GOT3 (cell line): ENCODE measurements at places on chromosomes 6 and 20.

DNA sequence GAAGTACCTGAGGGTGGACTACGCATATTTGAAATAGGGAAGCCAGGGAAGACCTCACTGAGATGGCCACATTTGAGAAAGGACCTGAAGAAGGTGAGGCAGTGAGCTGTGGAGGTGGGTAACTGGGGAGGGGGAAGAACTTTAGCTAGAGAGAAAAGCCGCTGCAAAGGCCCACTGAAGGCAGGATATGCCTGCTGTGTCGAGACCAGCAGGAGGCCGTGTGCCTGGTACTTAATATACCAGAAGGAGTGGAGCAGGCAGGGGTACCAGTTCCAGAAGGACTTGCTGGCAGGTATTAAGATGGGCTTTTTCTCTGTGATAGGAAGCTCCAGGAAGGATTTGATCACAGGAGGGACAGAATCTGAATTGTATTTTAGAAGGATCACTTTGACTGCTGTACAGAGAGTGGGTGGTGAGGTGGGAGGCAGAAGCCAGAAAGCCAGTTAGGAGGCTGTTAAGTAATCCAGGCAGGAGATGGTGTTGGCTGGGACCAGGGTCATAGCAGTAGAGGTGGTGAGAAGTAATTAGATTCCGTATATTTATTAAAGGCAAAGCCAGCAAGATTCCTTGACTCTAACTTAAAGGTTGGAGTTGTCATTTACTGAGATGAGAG lies 54.2 kb upstream of the FANCE start:
- no peak for DNase-seq

DNA sequence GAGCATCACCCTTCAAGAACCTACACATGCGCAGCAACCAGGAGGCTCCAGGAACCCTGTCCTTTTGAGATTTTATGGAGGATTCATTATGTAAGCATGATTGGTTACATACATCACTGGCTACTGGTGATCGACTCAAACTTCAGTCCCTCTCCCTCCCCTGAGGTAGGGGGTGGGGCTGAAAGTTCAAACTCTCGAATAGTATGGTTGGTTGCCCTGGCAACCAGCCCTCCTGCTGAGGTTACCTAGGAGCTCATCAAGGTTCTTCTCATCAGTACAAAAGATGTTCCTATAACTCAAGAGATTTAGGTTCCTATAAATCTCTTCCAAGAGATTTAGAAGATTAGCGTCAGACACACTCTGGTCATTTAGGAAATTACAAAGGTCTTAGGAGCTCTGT lies 21.9 kb upstream of the ZSCAN9 start:
- no peak for DNase-seq

- no peak for DNase-seq
These were observed 24.1 kb upstream of the SERPINB1 start for GRCh38 chr6:2865694-2866151.

GRCh38 chr6:3227363-3228045 lies at the start of gene TUBB2B:
TUBB2B (minus strand) TSS chr6:3227653; CDS start chr6:3227543, 110 bp downstream.
- no peak for DNase-seq

DNA sequence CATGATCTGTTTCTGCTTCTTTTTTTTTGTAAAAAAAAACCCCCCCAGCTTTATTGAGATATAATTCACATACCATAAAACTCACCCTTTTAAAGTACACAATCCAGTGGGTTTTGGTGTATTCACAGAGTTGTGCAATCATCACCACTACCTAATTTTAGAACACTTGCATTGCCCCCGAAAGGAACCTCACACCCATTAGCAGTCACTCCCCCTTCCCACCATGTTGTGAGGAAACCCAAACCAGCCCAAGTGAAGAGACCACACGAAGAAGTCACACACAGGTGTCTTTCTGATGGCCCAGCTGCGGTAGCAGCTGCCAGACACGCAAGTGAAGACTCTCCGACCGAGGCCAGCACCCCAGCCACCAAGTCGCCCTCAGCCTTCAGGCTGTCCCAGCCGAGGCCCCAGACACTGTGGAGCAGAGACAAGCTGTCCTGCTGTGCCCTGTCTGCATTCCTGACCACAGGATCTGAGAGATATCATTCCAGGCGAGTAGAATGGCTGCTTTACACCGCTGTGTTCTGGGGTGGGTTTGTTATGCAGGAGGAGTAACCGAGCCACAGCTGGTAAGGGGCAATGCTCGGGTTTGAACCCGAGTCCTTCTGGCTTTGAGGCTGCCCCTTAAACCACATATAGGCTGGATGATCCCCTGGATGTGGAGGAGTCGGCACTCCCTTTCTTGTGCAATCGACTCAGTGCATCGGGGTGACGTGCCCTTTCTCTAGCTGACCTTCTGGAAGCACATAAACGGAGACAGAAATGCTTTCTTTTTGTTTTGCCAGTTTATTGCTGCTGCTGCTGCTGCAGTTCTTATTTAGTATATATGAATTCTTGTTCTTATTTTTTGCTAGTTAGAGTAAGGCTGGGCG lies 59.1 kb upstream of the PTPN1 start:
- DNase-seq: no peak

DNA sequence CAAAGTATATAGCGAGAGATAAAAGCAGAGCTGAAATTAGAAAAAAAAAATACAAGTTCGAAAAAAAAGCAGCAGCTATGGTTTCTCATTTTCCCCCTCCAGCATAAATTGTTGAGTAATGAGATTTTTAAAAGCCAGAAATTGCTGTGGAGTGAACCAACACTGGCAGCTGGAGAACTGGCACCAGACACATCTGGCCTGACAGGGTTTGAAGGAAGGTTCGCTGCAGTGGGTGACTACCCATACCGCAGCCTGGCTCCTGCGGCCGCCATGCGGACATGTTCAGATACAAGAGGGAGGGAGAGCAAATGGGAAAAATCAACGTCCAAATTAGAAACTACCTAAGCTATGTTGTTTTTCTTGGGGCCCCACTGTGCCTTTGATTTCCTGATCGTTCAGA lies 3.3 kb downstream of the APCDD1L start:
- DNase-seq: no peak

- DNase-seq: no peak
These were observed 82.0 kb downstream of the RNGTT start for GRCh38 chr6:88881451-88881850.

- no peak for DNase-seq
These were observed 10.4 kb downstream of the ABCC10 start for GRCh38 chr6:43437700-43438099.

DNA sequence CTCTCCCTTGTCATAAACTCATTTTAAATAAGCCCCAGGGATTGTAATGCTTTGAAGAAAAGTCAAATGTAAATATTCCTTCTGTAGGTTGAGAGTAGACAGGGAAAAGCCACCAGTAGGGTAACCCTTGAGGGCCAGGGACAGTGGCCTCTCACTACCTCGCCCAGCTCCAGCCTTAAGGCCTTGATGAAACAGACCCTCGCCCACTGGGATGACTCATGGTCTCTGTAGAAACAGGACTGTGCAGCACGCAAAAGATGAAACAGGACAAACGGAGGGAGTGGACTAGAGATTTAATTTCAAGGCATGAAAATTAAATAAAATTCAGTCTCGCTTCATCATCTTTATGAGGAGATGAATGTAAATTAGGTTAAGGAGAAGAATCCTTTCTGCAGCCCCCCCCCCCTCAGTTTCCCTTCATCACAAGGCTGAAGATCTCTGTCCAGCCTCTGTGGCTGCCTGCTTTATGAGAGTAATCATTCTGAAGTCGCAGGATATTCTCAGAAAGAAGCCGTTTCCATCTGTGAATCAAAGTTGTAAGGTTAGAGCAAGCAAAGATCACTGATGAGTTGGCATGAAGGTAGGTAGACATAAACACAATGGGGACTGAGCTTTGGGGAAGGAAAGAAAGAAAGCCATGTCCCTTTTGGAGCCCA lies 60.4 kb downstream of the TMEM200A start:
- DNase-seq: no peak

DNA sequence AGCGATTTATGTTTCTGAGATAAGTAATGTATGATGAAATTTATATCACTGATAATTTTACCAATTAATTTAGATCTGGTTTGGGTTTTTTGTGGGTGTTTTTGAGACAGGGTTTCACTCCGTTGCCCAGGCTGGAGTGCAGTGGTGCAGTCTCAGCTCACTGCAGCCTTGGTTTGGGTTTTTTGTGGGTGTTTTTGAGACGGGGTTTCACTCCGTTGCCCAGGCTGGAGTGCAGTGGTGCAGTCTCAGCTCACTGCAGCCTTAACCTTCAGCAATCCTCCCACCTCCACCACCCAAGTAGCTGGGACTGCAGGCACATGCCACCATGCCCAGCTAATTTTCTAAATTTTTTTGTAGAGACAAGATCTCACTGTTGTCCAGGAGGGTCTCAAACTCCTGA lies 13.0 kb downstream of the MRS2 start:
- DNase-seq: no peak

GRCh38 chr6:38867726-38868125 lies 152.6 kb downstream of the DNAH8 start:
- DNase-seq: no peak

- no peak for DNase-seq
These were observed 58.5 kb upstream of the FNDC1 start for GRCh38 chr6:159110748-159111147.

DNA sequence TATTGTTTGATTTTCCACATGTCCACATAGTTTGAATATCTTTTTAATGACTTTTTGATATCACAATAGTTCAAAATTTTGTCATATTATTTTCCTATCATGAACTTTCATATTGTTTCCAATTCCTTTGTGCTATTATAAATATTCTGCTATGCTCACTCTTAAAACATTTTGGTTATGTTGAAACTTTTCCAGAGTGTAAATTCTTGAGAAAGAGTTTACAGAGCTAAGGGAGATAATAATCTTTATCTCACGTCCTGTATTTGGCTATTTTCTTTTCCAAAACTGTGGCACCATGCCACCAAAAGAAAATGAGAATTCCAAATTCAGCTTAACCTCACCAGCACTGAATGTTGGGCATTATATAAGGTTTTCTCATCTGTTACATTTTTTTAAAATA lies 210.9 kb downstream of the TFAP2B start:
- DNase-seq: no peak

- no peak for DNase-seq
These were observed 17.7 kb downstream of the GFRA4 start for GRCh38 chr20:3645309-3646066.

DNA sequence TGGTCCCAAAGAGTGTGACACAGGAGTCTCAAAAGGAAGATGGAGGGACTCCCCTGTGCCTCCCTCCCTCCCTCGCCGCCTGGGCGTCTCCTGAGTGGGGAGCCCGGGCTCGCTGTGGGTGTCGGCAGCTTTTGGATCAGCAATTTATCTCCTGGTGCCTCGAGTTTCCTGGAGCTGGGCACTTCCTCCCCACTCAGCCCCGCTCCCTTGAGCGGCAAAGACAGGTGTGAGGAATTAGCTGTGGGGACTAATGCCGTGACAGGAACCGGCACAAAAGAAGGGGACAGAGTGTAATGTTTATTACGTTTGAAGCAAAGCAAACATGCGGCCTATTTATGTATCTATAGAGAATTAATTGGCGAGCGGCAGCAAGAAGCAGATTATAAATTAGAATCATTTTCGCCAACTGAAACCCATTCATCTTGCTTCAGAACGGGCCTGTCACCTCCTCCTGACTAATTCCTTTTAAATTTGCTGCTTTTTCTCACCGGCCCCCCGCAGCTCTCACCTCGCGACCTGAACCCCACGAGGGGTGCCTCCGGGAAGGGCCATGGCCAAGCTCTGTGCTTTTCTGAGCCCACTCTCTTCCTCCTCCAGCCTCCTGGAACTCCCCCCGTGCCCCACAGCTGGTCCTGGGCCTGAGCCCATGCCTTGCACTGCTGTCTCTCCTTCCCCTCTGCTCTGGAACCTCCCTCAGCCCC lies 8.8 kb upstream of the CDH22 start:
- DNase-seq: no peak

- no peak for DNase-seq
These were observed 32.2 kb downstream of the PYGB start for GRCh38 chr20:25280051-25280573.

DNA sequence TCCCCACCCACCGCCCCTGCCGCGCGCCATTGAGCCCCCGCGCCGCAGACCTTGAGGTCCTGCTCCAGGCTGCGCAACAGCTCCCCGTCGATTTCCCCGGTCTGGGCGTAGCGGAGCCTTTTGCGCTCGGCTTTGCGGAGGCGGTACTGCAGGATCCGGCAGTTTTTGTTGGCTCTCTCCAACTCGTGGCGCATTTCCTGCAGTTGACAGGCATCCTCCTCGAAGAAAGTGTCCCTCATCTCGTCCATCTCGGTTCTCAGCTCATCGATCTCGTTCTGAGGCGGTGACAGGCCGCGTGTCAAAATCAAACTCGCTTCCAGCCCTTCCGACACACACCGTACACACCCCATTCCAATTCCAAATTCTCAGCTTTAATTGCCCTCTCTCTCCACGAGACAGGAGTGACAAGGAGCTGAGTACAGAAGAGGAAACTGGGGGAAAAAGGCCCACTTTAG lies 4.3 kb downstream of the MTCL3 start:
- no peak for DNase-seq

- no peak for DNase-seq
These were observed 280.2 kb downstream of the TBC1D7 start for GRCh38 chr6:13048113-13048512.

DNA sequence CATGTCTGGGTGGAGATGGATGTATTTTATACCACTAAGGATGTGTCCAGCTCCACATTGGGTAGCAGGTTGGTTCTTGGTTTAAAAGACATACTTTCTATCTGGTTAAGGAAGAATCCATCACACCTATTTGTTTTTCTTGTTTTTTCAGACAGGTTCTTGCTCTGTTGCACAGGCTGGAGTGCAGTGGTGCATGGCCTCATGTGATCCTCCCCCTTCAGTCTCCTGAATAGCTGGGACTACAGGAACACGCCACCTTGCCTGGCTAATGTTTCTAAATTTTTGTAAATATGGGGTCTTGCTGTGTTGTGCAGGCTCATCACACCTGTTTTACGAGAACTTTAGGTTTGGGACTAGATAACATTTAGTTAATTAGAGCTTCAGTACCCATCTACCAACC lies 115.7 kb upstream of the PRND start:
- DNase-seq: no peak

GRCh38 chr20:33656783-33657703 lies 5.1 kb upstream of the C20orf144 start:
- DNase-seq: no peak

DNA sequence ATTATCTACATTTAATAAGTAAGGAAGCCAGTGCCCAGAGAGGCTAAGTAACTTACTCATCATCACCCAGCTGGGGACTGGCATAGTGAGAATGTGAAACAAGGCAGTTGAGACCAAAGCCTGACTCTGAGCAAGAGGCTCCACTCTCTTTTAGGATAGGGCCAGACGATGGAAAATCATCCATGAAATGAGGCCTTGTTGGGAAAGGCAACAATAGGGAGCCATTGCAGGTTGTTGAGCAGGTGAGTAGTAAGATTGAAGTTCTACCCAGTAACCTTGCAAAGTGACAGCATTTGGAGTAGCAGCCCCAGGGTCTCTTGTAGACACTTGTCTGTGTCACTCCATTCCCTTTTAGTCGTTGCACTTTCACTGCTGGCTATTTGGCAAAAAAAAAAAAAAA lies 2.5 kb upstream of the CPNE5 start:
- DNase-seq: no peak
